ENCODE measurements at places on chromosomes 11 and 22. TPM values are rescaled to one million over a fixed set of nuclear protein-coding genes. Genes with fewer than 3 reads are reported as not detected.

GRCh38 chr11:95832763-95833162 lies 42.5 kb downstream of the CEP57 start:
- no peak overlapping the region for H3K4me3 ChIP-seq
- DNase-seq, result peak; percentile 6
- peaks cover 75% of the 10 kb centered on the region for H3K36me3 ChIP-seq
- H3K27me3 ChIP-seq, result no peaks in the 10 kb centered on the region

GRCh38 chr11:59842316-59842715 lies 3.0 kb downstream of the CBLIF start:
- no peaks in the 10 kb centered on the region for H3K36me3 ChIP-seq
- H3K27ac ChIP-seq, result no peak overlapping the region
- no peak for DNase-seq

GRCh38 chr11:113555071-113555619 lies 79.9 kb upstream of the DRD2 start:
- H3K4me3 ChIP-seq, result no peak overlapping the region
- no peaks in the 10 kb centered on the region for H3K27me3 ChIP-seq
- no peak overlapping the region for H3K27ac ChIP-seq
- no peaks in the 10 kb centered on the region for H3K36me3 ChIP-seq

GRCh38 chr11:83540728-83541127 lies 254.6 kb upstream of the CCDC90B start:
- no peak for DNase-seq
- no peaks in the 10 kb centered on the region for H3K4me1 ChIP-seq
- no peak overlapping the region for H3K4me3 ChIP-seq
- no peaks in the 10 kb centered on the region for H3K36me3 ChIP-seq

DNA sequence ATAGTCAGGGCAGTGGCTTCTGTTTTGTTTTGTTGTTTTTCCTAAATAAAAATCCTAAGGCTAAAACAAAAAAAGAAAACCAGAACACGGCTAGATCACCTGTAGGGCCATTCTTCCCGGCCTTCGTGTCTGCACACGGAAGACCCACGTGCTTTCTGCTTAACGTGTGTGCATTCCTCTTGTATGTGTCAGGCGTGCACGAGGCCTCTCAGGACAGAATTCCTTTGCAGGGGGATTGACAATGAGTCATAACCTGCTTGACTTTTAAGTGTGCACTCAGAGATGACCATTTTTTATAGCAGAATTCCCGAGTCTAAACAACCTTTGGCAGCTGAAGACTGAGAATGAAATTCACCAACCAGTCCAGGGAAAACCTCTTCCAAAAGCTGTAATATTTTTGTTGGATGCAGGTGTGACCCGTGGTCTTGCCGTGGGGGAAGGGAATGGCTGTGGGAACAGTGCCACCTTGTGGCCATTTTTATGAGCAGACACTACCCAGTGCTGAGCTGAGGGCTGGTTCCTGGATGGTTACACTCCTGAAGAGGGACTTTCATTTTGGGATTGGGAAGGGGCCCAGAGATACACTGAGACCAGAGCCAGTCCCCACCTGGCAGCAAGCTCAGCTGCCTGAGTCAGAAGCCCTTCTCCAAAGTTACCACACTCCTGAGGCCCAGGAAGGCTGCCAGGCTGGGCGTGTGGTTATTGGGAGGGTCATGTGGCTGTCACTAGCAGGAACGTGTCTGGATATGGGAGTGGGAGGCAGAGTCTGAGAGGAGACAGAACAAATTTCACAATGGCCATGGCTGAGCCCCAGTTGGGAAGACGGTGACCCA lies 35.7 kb upstream of the DKK3 start:
- H3K4me3 ChIP-seq, result no peak overlapping the region
- DNase-seq, result peak; percentile 84
- peaks cover 5% of the 10 kb centered on the region for H3K4me1 ChIP-seq
- H3K36me3 ChIP-seq, result no peaks in the 10 kb centered on the region
- no peaks in the 10 kb centered on the region for H3K27me3 ChIP-seq
- H3K27ac ChIP-seq, result no peak overlapping the region

CELF1 gene
- total RNA-seq, result 72.2 TPM

DNA sequence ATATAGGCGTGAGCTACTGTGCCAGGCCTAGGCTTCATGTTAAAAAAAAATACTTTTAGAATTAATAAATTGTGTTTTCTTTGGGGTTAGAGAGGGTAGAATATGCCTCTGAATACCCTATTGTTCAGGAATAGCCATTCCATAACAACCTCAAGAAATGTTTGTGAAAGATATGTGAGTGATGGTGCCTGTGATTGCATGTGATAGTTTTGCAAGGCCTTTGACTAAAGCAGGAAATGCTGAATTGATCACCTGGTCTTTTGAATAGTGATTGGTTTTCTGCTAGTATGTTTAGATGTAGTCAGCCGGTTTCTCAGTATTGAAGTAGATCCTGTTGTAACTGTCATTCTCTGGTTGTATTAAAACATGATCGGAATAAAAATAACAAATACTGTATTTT lies 73.4 kb downstream of the UVRAG start:
- no peaks in the 10 kb centered on the region for H3K27me3 ChIP-seq
- peaks cover 8% of the 10 kb centered on the region for H3K4me1 ChIP-seq
- no peak overlapping the region for H3K4me3 ChIP-seq
- H3K36me3 ChIP-seq, result no peaks in the 10 kb centered on the region

GRCh38 chr22:25420471-25420924 lies 144.0 kb upstream of the GRK3 start:
- peaks cover 3% of the 10 kb centered on the region for H3K4me1 ChIP-seq
- no peak for DNase-seq
- H3K27me3 ChIP-seq, result peaks cover 90% of the 10 kb centered on the region

GRCh38 chr11:108697872-108698473 lies 33.1 kb downstream of the DDX10 start:
- no peaks in the 10 kb centered on the region for H3K27me3 ChIP-seq
- H3K4me1 ChIP-seq, result no peaks in the 10 kb centered on the region
- peaks cover 4% of the 10 kb centered on the region for H3K36me3 ChIP-seq
- peak; percentile 90 for DNase-seq
- H3K4me3 ChIP-seq, result no peak overlapping the region
- no peak overlapping the region for H3K27ac ChIP-seq

- H3K27me3 ChIP-seq, result no peaks in the 10 kb centered on the region
- DNase-seq, result no peak
- no peaks in the 10 kb centered on the region for H3K4me1 ChIP-seq
- H3K36me3 ChIP-seq, result peaks cover 75% of the 10 kb centered on the region
Observed at GRCh38 chr11:130906616-130907015, 9.7 kb downstream of the SNX19 start.

DNA sequence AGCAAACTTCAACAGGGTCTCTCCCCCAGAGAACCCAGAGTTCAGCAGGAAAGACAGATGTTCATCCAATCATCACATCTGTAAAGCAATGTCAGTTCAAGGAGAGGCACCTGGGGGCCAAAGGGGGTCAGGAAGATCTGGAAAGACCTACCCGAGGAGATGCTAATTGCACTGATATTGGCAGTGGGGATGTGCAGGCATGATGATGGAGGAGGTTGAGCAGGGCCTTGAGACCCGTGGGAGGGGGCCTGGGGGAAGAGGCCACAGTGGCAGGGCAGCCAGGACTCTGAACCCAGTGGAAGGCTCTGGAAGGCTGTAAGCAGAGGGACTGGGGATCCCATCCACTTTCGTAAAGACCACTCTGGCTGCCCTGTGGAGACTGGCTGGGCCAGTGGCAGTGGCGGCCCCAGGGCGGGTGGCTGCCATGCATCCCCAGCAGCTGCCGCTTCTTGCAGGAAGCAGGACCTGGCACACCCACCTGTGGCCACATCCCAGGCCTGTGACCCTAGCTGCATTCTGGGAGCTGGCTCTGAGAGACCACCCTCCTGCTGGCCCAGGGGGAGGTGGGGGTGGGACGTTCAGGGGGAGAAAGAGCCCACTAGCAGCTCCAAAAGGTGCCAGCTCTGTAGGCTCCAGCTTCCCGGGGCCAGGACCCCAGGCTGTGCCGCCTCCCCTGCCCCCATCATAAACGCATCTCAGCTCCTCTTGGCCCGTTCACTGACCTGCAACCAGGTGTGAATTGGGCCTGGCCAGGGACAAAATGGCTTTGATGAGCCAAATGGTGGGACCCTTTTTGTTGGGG lies 59.9 kb upstream of the FGF3 start:
- no peak overlapping the region for H3K4me3 ChIP-seq
- no peak overlapping the region for H3K27ac ChIP-seq
- H3K27me3 ChIP-seq, result no peaks in the 10 kb centered on the region
- H3K4me1 ChIP-seq, result no peaks in the 10 kb centered on the region
- DNase-seq, result no peak

DNA sequence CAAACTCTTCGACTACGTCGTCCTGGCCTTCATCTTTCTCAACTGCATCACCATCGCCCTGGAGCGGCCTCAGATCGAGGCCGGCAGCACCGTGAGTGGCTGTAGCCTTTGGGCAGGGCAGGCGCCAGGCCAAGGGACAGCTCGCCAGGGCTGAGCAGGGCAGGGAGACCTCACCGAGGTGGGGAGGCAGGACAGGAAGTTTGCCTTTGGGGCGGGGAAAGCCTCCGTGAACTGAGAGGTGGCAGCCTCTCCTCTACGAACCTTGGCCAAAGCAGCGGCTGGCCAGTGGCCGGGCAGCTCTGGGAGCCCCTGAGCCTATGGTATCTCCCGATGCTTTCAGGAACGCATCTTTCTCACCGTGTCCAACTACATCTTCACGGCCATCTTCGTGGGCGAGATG lies 93.2 kb downstream of the CACNA1I start:
- peaks cover 3% of the 10 kb centered on the region for H3K4me1 ChIP-seq
- H3K27me3 ChIP-seq, result peaks cover 34% of the 10 kb centered on the region
- H3K27ac ChIP-seq, result no peak overlapping the region
- DNase-seq, result no peak
- H3K36me3 ChIP-seq, result no peaks in the 10 kb centered on the region

SCO2 gene
- total RNA-seq, result not detected

DCHS1 gene
- total RNA-seq, result 45.8 TPM

TPBGL gene
- 0.21 TPM for total RNA-seq

USP2 gene
- 28.3 TPM for total RNA-seq

DNA sequence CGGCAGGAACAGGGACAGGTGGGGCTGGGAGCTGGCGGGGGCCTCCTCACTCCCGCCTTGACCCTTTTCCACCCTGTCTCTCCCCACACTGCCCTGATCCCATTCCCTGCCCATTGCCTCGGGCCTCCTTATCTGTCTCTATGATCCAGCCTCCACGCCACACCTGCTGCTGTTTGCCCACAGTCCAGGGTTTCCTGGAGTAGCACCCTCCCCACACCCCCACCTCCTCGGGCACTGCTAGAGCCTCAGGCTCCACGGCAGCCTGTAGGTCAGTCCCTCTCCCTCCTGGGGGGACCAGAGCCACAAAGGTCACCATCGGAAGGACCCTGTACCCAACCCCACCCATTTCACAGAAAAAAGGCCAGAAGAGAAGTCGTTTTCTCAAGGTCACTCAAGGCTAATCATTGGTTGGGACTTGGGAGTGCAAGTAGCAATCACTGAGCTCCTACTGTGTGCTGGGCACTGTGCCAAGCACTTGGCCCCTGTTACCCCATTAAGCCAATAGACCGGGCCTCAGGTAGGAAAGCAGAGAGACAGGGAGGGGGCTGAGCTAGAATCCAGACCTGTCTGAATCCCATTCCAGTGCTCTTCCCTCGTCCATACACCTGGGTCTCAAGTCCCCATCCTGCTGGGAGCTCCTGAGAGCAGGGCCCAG lies 71.8 kb downstream of the PDE2A start:
- H3K4me1 ChIP-seq, result no peaks in the 10 kb centered on the region
- no peaks in the 10 kb centered on the region for H3K36me3 ChIP-seq
- no peaks in the 10 kb centered on the region for H3K27me3 ChIP-seq
- H3K4me3 ChIP-seq, result no peak overlapping the region

MTMR3 gene
- 22.0 TPM for total RNA-seq

- no peak overlapping the region for H3K27ac ChIP-seq
- no peak for DNase-seq
Observed at GRCh38 chr11:10602945-10603344, 34.5 kb upstream of the LYVE1 start.

- H3K4me3 ChIP-seq, result no peak overlapping the region
- H3K27ac ChIP-seq, result peak overlapping the region; percentile 73
Observed at GRCh38 chr11:34600339-34601084, 20.4 kb upstream of the EHF start.

GRCh38 chr11:121544956-121545355 lies 92.2 kb upstream of the SORL1-AS1 start:
- H3K4me3 ChIP-seq, result no peak overlapping the region
- no peaks in the 10 kb centered on the region for H3K36me3 ChIP-seq
- no peaks in the 10 kb centered on the region for H3K27me3 ChIP-seq
- no peaks in the 10 kb centered on the region for H3K4me1 ChIP-seq
